ENCODE measurements at places on chromosomes 6 and 20. TPM values are rescaled to one million over a fixed set of nuclear protein-coding genes. Genes with fewer than 3 reads are reported as not detected.

Gene RHAG
- not detected for total RNA-seq

Gene CAGE1
- total RNA-seq: not detected

Gene RAB44
- 0.11 TPM for total RNA-seq

DNA sequence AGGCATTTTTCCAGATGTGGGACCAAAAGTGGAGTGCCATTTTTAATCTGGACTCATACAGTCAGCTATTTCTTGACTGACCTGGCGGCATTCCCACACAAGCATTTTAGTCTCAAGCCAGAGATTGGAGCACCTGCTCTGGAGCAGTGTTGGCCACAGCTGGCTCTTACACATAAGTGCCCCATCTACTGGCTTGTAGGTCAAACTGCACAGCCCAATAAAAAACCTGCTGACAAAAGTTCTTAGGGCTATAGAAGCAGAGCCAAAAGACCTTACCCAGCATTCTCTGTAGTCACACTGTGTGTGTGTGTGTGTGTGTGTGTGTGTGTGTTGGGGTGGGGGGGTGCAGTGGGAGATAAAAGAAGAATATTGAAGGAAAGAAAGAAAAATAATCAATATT is 38.6 kb upstream of the SENP6 start:
- DNase-seq: peak; percentile 35

DNA sequence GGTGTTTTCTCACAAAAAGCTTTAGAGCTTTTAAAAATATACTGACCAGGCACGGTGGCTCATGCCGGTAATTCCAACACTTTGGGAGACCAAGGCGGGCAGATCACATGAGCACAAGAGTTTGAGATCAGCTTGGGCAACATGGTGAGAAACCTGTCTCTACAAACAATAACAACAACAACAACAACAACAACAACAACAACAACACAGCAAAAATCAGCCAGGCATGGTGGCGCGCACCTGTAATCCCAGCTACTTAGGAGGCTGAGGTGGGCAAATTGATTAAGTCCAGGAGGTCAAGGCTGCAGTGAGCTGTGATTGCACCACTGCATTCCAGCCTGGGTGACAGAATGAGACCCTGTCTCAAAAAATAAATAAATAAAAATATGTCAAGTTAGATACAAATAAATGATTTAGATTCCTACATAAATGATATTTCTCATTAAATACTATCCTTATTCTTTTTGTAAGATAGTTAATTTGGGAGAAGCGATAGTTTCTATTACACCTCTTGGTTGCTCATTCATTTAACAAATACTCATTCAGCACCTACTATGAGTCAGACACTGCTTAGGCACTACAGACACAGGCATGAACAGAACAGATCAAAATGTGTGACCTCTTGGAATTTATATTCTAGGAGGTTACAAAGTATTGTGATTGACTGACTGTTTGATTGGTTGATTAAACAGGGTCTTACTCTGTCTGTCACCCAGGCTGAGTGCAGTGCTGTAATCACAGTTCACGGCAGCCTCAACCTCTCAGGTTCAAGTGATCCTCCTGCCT is 83.5 kb upstream of the BEND3 start:
- no peak for DNase-seq

Gene C6orf58
- not detected for total RNA-seq

- no peak for DNase-seq
Measured at GRCh38 chr20:22863826-22864225, 171.3 kb upstream of the SSTR4 start.

GRCh38 chr6:157898169-157898568 is 75.1 kb downstream of the SNX9 start:
- DNase-seq: peak; percentile 15

GRCh38 chr6:100730001-100730980 is 150.8 kb downstream of the ASCC3 start:
- no peak for DNase-seq

DNA sequence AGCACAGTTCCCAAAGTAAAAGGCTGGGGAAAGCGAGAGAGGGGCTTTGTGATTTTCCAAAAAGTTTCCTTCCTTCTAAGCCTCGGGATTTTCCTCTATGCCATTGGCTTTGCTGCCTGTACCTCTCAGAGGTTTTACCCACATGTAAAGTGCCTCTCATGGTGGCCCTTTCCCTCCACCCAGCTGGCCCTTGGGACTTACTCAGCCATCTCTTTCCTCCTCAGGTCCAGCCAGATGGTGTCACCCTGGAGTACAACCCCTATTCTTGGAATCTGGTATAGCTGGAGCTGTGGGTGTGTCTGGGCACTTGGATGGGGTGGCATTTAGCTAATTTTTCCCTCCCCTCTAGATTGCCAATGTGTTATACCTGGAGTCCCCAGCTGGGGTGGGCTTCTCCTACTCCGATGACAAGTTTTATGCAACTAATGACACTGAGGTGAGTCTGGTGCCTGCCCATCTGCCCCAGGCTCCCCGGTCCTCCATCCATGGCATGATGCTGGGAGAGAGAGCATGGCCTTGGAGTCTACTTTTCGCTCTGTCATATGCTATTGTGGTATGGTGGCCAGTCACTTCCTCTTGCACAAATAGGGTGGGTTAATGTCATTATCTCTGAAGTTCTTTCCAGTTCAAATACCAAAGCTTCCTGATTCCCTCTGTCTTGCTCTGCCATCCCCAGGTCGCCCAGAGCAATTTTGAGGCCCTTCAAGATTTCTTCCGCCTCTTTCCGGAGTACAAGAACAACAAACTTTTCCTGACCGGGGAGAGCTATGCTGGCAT is 1.1 kb downstream of the CTSA start:
- DNase-seq: peak; percentile 35

DNA sequence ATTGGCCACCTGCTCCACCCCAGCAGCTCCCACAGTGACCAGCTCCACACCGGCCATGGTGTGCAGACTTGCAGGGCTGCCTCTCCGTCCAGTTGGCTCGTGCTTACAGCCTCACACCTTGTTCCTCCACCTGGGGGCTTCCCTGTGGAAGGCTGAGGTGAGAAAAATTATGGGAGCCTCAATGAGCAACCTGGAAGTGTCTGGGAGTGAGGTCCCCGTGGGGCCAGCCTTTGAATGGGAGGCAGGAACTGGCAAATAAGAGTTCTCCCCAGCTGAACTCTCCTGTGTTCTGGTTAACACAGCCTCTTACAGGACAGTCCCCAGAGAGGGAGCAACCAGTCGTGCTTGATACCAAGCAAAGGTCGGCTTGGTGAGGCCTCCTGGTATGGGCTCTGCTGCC is 3.8 kb upstream of the PFDN4 start:
- DNase-seq: no peak

GRCh38 chr6:105019285-105019684 is 62.4 kb downstream of the LIN28B start:
- DNase-seq: no peak

Gene PARD6B
- 0.07 TPM for total RNA-seq

Gene ABHD16A
- 48.9 TPM for total RNA-seq

DNA sequence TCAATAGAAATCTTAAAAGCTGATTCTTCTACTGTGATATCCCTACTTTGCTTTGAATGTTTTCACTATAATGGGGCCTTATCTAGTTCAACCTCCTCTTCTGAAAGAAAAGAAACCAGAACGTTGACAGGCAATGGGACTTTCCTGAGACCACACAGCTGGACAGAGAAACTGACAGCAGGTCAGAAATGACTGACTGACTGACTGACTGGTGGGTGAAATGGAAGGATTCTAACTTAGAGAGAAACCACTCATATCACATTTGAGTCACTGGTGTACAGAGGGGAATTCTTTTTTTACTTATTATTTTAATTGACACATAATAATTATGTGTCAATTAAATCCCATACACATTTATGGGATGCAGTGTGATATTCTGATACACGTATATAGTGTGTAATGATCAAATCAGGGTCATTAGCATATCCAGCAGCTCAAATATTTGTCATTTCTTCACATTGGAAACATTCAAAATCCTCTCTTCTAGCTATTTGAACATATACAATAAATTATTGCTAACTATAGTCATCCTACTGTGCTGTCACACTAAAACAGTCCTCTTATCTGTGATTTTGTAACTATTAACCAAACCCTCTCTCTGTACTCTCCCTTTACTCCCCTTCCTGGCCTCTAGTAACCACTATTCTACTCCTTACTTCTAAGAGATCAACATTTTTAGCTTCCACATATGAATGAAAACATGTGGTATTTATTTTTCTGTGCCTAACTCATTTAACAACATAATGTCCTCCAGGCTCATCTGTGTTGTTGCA is 64.8 kb upstream of the NRSN1 start:
- DNase-seq: no peak

DNA sequence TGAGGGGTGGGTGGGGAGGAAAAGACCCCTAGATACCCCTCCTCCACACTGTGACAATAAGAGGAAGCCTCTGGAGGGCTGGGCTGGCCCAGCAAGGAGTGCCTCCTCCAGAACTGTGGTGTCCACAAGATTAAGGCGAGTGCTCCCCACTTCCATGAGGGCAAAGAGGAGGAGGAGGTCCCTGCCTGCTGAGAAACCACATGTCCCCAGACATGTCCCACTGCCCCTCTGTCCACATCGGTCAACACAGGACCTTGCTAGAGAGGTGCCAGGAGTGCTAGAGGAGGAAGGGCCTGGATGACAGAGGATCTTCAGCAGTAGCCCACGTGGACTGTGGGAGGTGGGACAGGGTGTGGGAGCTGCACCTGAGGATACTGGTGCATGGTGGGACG is 3.1 kb downstream of the RAET1G start:
- DNase-seq: no peak

DNA sequence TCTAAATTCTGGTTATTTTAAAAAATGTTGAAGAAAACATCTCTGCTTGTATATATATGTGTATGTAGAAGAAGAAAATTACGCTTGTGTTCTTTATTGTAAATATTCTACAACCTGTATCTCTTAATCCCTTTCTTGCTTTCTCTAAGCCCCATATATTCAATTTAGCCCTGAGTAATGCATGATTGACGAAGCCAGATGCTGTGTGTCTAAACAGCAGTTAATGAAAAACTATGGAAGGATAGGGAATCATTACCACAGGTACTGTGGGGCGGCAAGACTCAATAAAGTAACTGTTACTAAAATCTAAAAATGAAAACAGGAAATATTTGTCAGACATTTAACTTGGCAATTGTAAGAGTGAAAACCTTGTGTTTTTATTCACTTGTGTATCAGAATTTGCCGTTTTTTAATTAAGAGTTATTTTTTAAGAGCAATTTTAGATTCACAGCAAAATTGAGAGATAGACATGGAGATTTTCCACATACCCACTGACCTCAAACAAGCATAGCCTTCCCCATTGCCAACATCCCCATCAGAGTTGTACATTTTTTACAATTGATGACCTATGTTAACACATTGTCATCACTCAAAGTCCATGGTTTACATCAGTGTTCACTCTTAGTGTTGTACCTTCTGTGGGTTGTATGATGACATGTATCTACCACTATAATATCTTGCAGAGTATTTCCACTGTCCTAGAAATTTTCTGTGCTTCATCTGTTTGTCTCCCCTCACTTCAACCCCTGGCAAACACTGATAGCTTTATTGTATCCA is 76.7 kb downstream of the BCKDHB start:
- DNase-seq: peak; percentile 29

Gene NHLRC1
- total RNA-seq: 2.3 TPM

- no peak for DNase-seq
Measured at GRCh38 chr6:106757722-106758467, 128.5 kb downstream of the QRSL1 start.

DNA sequence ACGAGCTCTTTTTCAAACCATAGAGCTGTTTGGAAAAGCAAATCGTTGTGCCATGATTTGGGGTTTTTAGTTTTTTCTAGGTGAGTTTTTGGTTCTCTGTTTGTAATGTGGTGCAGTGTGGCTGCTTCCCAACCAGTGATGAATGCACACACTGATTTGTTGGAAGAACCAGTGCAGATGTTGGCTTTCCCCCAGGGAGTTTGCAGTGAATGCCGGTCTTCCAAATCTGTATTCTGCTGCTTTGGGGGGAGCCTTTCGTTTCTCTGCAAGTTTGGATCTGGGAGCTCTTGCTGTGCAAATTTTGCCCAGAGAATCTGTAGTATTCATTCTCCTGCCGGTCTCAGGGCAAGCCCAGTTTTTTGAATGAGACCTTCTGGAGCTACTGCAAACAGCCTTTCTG is 14.5 kb downstream of the HECA start:
- no peak for DNase-seq

GRCh38 chr20:61985096-61985495 is 80.6 kb downstream of the TAF4 start:
- no peak for DNase-seq

All from endothelial cell of umbilical vein (primary cell).